Activated CD8-positive, alpha-beta memory T cell treated with anti-CD3 and anti-CD28 coated beads for 4 hours (primary cell): ENCODE measurements at places on chromosomes 5 and 9.
A peak's percentile ranks its signal among the peaks of the same experiment; 100 is the strongest.

DNA sequence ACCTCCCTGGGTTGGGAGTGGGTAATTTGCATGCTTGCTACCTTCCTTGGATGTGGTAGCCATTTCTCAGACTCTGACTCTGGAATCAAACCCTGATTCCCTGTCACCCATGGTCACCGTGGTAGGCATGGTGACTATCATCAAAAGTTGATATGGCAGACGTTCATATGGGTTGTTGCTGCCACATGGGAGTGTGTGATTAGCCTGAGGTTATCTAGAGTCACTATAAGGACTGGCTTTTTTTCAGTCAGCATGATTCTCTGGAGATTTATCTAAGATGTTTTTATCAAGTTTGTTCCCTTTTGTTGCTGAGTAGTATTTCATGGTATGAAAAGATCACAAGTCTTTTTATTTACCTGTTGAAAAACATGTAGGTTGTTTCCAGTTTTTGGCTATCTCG is 7.0 kb downstream of the RCL1 start:
- DNase-seq = no peak

- DNase-seq = no peak
Measured at GRCh38 chr5:34688015-34688810, 32.1 kb downstream of the RAI14 start.

- DNase-seq = no peak
Measured at GRCh38 chr5:150589862-150590601, 50.4 kb upstream of the SYNPO start.

DNA sequence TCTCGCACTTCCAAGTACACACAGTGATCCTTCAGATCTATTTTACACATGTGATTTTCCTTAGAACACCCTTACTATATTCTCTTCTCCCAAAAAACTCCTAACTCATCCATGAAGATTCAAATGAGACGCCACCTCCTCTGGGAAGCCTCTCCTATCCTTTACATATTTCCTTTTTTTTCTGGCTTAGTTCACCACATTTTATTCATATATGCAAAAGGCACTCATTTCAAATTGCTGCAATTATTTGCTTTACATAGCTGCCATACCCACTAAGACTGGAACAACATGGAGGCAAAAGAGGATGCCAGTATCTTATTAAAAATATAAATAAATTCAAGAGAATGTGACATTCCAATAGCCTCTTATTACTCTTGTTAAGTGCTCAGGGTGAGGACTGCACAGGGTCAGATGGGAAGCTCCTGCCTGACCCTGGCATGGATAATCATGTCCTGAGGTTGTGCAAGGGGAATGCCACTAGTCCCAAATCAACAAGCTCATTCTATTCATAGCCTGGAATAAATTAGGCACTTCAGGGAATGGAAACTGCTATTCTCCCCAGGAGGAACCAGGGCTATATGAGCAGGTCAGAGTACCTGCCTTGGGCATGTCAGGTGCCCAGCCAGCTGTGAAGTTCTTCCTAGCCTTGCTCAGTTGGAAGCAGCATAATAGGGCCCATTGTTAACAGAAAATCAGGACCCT is 262.9 kb downstream of the FBXL17 start:
- no peak for DNase-seq

- DNase-seq = no peak
Measured at GRCh38 chr9:31574006-31574765, 810.3 kb upstream of the ACO1 start.

- DNase-seq = no peak
Measured at GRCh38 chr5:132782101-132782500, 5.1 kb upstream of the SEPTIN8 start.

DNA sequence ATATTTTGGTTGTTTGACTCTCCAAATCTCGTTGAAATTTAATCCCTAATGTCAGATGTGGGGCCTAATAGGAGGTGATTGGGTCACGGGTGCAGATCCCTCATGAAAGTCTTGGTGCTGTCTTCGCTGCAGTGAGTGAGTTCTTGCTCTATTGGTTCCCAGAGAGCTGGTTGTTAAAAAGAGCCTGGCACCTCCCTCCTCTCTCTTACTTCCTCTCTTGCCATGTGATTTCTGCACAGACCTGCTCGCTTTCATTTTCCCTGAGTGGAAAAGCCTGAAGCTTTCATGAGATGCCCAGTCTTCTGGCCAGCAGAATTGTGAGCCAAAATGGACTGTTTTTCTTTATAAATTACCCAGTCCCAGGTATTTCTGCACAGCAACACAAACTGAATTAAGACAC is 221.6 kb downstream of the MAT2B start:
- DNase-seq = no peak

- DNase-seq = no peak
Measured at GRCh38 chr9:132242621-132243155, 80.8 kb downstream of the NTNG2 start.

GRCh38 chr9:113449376-113449775 is 14.2 kb upstream of the RGS3 start:
- DNase-seq = no peak

GRCh38 chr9:34550016-34550680 is 27.4 kb upstream of the ENHO start:
- DNase-seq = no peak

DNA sequence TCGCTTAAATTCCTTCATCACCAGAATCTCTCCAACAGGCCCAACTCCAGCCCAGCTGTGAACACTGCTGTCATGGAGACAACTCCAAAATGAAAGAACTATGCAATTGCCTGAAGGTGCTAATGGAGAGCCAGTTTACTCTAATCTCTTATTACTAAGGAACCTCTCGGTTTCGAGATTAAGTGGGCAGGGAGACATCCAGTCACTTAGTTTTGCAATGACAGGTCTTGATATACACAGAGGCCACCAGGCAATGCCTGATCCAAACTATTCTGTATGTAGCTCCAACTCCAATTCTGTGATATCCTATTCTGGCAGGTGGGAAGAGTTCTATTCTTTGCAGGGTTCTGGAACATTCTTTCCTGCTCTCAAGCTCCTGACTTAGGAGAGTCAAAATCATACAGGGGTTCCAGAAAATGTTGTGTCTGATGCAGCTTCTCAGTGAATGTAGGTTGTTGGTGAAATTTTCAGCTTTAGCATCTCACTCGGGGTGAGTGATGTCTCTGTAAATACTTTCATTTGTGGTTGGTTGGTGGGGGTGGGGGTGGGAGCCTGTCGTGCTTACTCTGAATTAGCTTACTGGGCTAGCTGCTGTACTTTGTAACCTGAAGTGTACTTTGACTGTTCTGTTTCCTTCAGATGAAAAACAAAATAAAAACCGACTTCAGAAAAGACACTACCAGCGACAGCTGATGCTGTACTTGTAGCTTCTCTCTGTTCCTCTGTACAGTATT is 170.9 kb downstream of the PALM2AKAP2 start:
- DNase-seq = no peak

- no peak for DNase-seq
Measured at GRCh38 chr9:113577525-113578261, 114.2 kb downstream of the RGS3 start.

DNA sequence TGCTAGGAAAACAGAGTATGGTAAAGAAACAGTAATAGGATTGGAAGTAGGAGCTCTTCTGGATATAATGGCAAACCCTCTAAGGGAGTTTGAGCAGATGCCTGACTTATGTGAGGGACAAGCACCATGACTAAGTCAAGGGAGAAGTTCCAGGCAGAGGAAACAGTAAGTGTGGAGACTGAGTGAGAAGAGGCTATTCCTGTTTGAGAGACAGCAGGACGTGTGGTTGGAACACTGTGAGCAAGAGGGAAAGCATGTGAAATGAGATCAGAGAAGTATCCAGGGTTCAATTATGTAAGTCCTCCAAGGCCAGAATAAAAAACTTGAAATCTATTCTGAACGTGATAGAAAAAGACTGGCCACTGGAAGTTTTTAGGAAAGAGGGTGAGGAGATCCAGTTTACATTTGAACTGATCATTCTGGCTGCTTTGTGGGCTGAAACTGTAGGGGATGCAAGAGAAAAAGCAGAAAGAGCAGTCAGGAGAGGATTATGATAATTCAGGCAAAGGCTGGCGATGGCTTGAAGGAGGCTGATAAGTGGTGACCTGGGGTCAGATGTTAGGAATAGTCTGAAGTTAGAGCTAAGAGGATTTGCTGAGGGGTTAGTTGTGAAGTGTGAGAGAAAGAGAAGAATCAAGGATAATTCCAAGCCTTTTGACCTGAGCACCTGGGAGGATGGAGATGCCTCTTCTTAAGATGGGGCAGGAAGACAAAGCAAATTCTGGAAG is 19.2 kb downstream of the DMAC1 start:
- DNase-seq = no peak

GRCh38 chr9:72315510-72316311 is 49.3 kb downstream of the ZFAND5 start:
- no peak for DNase-seq

GRCh38 chr9:9299134-9299533 is 1313.7 kb downstream of the PTPRD start:
- no peak for DNase-seq

GRCh38 chr9:112489039-112489546 is 2.5 kb downstream of the KIAA1958 start:
- no peak for DNase-seq

- DNase-seq = no peak
Measured at GRCh38 chr5:8033261-8033660, 164.3 kb downstream of the MTRR start.

- no peak for DNase-seq
Measured at GRCh38 chr9:133917375-133917774, 74.7 kb downstream of the VAV2 start.

DNA sequence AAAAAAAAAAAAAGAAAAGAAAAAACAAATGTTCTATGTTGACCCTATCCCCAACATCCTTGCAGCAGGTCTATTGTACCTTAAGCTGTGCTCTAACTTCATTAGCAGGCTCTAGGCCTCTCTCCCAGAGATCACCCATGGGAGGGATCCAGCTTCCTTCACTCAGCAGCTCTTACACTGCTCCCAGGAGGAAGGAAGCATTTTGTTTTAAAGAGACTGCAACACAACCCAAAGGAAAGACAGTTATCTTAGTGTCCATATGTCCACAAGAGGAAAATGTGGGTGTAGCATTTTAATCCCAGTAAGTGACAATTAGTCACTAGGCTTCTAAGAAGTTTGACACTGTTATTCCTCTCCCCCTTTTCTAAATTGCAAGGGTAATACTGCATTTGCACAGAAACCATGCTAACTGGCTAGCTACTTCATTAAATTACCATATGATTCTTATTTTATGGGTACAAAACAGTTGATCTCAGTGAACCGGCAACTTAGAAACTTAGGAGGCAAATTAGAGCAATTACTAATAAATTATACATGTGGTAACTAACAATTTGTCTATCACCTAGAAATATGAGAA is 58.8 kb downstream of the MARCHF3 start:
- no peak for DNase-seq

- DNase-seq = peak; percentile 1
Measured at GRCh38 chr9:74887041-74887980, at the start of gene TRPM6. Gene TRPM6, minus strand, starts transcription at chr9:74887921. Its CDS starts 65 bp downstream, at chr9:74887856.
